ENCODE measurements at places on chromosomes 1 and 21.

DNA sequence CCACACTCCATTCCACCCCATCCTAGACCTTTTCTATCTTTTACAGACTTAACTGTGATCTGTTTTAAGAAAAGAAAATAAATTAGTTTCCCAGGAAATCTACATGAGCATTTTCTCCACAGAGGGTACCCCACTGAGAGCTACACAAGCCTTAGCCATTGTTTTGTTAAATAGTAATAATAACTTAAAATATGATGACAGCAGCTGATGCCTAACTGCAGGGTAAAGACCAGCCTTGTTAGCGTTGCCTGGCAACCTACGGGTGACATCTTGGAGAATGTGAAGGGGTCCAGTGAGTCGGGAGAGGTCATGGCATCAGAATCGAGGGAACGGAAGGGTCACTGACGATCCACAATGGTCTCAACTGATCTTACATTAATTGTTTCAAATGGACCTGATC lies 233.2 kb upstream of the PBX1 start:
- no peak for DNase-seq

GRCh38 chr1:99565606-99566289 lies 80.2 kb upstream of the PALMD start:
- DNase-seq = no peak

- no peak for DNase-seq
Measured at GRCh38 chr1:94071391-94071790, 49.6 kb downstream of the ABCA4 start.

GRCh38 chr1:245835386-245835785 lies 671.7 kb downstream of the SMYD3 start:
- no peak for DNase-seq

- DNase-seq = no peak
Measured at GRCh38 chr1:165539306-165539705, 4.5 kb upstream of the LRRC52 start.

- DNase-seq = no peak
Measured at GRCh38 chr1:109657970-109658369, 2.1 kb downstream of the GSTM4 start.

DNA sequence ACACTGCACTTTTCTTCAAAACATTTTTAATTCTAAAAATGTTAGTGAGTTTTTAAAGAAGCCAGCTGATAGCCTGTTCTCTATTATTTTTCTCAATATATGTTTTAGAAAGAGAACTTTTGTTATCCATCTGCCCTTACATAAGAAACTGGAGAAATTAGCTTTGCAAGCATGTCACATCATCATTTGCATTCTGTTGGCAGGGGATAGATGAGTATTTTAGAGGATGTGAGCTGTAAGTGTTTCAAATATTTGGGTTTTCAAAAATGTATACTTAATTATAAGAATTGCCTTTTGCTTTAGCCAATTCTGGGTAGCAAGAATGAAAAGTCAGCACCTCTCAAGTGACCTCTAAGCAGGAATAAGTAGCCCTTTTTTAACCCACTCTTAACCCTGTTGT lies 7.4 kb downstream of the NFIA start:
- DNase-seq = no peak

DNA sequence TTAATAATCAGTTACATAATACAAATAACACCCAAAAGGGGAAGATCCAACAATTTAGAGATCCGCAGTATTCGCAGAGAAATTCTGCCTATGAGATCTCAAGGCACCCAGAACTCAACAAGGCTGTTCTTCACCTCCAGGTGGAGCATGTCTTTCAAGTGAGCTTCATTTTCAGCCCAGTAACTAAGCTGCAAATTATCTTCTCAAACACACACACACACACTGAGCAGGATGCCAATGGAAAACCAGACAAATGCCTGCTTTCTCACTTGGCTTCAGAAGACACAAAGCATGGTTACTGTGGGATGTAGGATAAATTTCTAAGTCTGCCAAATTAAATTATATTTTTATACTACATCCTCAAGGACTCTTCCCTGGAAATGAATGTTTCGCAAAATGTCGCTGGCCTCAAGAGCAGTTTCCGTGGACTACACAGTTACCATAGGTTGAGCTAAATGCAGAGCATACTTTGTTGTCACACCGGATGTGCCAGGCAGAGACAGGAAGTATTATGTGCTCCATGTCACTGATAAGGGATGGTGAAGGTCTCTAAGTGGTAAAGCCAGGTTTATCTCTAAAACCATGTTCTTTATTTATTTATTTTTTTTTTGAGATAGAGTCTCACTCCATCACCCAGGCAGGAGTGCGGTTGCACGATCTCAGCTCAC lies 30.3 kb downstream of the UBR4 start:
- no peak for DNase-seq

- DNase-seq = no peak
Measured at GRCh38 chr1:18972531-18972930, 16.1 kb upstream of the IFFO2 start.

GRCh38 chr1:207302618-207303393 lies 18.7 kb upstream of the CD55 start:
- no peak for DNase-seq

- DNase-seq = no peak
Measured at GRCh38 chr1:21773585-21773984, 9.4 kb downstream of the USP48 start.

DNA sequence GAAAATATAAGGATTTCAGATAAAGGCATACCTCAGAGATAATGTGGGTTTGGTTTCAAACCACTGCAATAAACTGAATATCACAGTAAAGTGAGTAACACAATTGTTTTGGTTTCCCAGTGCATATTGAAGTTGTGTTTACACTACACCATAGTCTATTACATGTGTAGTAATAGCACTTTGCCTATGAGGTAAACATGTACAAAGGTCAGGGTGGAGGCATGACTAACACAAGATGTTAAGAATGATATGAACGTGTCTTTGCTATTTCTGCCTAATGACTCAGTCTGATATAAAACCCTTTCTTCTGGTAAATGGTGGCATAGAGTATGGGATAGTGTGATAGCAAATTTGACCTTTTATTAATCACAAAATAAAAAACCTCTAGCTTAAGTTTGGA lies 621.5 kb upstream of the ADGRL2 start:
- no peak for DNase-seq

Measured in stimulated activated CD4-positive, alpha-beta T cell treated with anti-CD3 and anti-CD28 coated beads, TNF-alpha, amount 100 ng/mL, for 1 hour (primary cell).